ENCODE measurements at places on chromosomes 2 and 18.

GRCh38 chr2:8571792-8572499, 109.9 kb upstream of the ID2 start:
- no peak for DNase-seq

- DNase-seq, result no peak
Observed at GRCh38 chr2:219645631-219646527, 18.4 kb downstream of the SLC4A3 start.

- DNase-seq, result no peak
Observed at GRCh38 chr2:202065876-202066275, 7.2 kb upstream of the KIAA2012 start.

DNA sequence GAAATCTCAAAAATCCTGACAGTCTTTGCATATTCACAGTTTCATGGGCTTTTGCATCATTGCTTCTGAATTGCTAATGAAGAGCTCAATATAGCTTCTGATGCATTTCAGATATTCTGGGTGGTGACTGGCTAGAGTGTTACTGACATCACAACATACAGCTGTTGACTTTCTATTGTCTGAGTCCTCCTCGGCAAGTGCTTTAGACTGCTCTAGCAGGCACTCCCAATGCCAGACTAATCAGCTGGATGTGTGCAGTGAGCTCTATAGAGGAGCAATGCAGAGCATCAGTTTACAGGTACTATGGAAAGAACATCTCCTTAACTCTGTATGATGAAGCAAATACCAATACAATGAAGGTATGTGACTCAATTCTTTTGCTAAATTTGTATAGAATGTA, 54.9 kb downstream of the R3HDM1 start:
- no peak for DNase-seq

DNA sequence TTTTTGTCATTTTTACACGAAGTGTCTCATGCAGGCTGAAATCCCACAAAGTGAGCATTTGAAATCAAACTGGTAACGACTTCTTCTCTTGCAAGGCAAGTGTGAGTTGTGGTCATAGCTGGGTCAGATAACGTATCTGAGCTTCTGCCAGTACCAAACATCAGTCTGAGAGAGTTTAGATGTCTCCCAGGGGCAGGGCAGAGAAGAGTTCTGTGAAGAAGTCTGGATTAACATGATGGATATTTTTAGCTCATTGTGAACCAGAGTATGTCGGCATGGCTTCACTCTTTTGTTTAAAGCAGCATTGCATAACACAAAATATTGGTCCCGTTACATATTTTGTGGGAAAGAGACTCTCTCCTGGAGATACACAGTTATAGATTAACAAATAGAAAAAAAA, 655.5 kb upstream of the KLHL29 start:
- no peak for DNase-seq

- DNase-seq, result no peak
Observed at GRCh38 chr2:5942204-5942603, 250.0 kb downstream of the SOX11 start.

DNA sequence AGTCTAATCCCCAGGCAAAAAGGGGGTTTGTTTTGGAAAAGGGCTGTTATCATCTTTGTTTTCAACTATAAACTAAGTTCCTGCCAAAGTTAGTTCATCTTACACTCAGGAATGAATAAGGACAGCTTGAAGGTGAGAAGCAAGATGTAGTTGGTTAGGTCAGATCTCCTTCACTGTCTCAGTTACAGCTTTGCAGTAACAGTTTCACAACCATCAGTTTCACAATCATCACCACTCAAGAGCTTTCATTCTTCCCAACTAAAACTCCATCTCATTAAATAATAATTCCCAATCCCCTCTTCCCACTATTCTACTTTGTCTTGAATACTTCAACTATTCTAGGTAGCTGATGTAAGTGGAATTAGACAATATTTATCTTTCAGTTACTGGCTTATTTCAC, 200.9 kb downstream of the NYAP2 start:
- no peak for DNase-seq

- DNase-seq, result peak; percentile 17
Observed at GRCh38 chr2:238891457-238892203, 43.7 kb downstream of the TWIST2 start.

DNA sequence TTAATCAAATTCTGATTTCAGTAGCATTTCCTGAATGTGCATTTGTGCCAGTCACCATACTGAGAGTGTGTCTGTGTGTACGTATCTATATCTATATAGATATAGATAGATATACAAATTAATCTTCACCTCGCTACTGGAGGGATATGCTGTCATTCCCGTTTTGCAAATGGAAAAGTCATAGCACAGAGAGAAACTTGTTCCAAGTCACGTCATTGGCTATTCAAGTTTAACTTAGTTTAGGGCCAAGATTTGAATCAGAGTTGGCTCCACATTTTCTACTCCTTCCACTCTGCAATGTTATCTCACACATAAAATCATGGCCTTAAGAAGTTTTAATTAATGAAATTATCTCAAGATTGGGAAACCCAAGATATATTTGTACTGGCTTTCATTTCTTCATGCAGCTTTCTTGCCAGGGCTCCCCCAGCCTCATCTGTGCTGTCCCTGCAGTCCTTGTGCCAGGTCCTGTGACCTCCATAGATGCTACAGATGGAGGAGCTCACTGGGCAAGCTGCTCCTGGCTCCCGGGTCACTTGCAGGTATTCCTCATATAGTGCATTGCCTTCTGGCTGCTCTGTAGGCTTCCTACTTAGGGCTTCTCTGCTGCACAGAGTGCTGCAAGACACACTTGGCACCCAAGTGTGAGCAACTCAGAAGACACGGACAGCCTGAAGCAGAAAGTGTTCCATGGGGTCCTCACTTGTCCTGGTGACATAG, 245.8 kb downstream of the KCNS3 start:
- DNase-seq, result no peak

GRCh38 chr2:235462415-235462790, 31.4 kb upstream of the AGAP1 start:
- DNase-seq, result no peak

- no peak for DNase-seq
Observed at GRCh38 chr18:8787794-8788193, 82.4 kb downstream of the MTCL1 start.

GRCh38 chr2:145221516-145221915, 701.6 kb upstream of the ZEB2 start:
- no peak for DNase-seq

GRCh38 chr2:167595839-167596471, 651.4 kb downstream of the STK39 start:
- no peak for DNase-seq

DNA sequence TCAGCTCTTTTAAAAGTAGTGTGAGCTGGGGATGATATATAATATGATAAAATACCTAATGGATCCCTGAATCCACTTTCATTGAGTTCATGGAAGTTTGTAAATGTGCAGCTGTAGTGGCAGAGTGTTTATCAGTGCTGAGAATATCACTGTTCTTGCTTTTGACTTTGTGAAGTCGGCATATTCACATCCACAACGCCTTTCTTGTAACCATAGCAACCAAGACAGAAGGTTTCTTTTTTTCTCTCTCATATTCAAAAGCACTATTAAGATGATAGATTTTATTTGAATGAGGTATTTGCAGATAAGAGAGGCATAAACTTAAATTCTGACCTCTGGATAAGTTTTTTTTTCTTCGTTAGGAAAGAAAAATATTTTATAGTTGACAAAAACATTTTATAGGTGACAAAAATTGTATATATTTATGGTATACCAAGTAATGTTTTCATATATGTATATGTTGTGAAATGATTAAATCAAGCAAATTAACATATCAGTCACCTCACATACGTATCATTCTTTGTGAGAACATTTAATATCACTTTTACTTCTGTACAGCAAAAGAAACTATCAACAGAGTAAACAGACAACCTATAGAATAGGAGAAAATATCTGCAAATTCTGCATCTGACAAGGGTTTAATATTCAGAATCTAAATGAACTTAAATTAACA, 130.0 kb downstream of the PLCL1 start:
- no peak for DNase-seq

GRCh38 chr2:76295762-76296161, 585.0 kb upstream of the GCFC2 start:
- DNase-seq, result peak; percentile 21

GRCh38 chr18:26471027-26471426, 77.3 kb downstream of the KCTD1 start:
- no peak for DNase-seq

- DNase-seq, result no peak
Observed at GRCh38 chr2:173150087-173150486, 74.4 kb downstream of the MAP3K20 start.

- DNase-seq, result no peak
Observed at GRCh38 chr2:166331468-166331867, 44.3 kb downstream of the SCN9A start.

DNA sequence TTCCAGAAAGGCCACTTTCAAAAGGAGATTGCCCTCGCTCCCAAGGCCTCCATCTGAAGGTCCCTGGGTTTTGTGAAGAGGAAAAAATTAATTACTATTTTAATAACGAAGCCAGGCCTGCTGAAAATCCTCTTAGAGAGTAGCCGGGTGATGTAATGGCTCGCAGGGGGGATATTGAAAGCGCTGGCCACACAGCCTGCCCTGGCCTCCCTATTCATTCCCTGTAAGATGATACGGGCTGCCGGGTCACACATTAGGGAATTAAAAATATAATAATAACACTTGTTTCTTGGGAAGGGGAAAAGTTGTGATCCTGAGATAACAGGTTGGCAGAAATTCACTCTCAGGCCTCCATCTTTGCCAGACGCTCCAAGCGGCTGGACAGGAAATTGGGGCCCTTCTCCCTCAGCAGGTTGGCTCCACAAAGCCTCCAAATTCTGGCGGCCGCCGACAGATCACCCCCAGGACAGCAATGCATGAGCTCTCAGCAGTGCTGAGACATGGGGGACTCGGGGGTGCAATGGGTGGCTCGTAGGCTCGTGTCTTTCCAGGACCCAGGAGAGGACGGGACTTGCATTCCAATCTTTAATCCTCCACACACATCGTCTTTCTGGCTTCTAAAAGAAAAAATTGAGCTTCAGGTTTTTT, 299.9 kb upstream of the SALL3 start:
- DNase-seq, result no peak

- DNase-seq, result no peak
Observed at GRCh38 chr2:26648516-26648915, 7.3 kb upstream of the CIB4 start.

DNA sequence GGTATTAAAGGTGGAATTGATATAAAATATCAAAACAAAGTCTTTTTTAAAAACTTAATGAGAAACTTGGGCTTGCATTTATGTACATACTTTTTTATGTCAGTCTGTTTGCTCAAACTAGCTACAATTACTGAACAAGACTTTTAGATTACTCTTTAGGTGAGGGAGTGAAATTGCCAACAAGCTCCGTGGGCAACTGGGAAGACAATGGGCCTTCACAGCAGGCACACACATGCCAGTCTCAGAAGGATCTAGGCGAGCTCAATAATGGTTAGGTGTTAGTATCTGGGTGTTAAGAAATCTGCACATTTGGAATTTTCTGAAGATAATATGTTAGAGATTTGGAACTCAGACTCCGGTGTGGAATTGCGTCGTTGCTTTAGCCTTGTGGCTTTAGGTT, 23.0 kb upstream of the MAL start:
- DNase-seq, result no peak

- DNase-seq, result no peak
Observed at GRCh38 chr2:136034629-136035028, 49.2 kb upstream of the DARS1 start.

DNA sequence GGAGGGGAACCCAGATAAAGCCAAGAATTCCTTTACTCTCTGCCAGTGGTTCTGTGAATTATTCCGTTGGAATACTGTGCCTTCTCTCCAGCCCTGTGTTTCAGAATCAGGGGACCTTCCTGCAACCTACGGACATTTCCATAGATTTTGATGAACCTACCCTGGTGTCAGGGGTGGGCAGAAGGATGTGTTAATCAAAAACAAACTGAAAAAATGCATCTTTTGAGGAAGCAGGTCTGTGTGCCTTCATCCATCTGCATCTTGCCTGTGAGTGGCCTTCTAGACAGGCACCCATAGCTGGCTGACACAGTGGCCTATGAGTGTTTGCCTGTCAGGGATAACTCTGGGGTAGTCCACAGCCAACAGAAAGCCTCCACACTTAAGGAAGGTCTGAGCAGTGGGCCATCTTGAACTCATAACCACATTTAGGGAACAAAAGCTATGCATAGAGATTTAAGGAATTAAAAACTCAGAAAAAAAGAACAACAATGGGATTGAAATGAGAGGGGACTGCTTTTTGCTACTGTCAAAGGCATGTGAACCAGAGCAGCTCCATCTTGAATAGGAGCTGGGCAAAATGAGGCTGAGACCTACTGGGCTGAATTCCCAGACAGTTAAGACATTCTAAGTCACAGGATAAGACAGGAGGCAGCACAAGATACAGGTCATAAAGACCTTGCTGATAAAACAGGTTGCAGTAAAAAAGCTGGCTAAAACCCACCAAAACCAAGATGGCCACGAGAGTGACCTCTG, 45.9 kb upstream of the ITGA6 start:
- no peak for DNase-seq

DNA sequence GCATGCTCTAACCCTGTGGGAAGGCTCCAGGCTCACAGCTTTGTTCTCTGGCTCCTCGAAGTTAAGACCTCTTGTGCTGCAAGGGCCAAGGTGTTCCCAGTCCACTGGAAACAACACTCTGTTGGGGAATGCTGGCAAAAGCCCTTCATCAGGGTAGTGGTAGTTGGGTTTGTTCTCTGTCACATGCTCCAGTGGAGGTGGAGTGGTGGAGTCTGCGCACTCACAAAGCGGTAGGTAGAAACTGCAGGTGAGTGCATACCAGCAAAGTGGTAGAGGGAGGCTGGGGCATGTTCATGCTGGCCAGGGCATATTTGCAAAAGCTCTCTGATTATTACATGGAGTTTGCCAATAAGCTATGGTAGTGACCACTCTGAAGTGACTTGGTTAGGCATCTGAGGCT, 410.5 kb downstream of the CDH19 start:
- no peak for DNase-seq

DNA sequence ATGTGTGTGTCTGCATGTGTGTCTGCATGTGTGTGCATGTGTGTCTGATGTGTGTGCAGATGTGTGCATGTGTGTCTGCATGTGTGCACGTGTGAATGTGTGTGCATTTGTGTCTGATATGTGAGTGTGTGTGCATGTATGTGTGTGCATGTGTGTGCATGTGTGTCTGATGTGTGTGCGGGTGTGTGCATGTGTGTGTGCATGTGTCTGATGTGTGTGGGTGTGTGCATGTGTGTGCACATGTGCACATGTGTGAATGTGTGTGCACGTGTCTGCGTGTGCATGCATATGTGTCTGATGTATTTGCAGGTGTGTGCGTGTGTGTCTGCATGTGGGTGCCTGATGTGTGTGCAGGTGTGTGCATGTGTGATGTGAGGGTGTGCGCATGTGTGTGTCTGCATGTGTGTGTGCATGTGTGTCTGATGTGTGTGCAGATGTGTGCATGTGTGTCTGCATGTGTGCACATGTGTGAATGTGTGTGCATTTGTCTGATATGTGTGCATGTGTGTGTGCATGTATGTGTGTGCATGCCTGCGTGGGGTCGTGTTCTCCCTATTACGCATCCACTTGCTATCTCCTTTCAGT, 470.1 kb upstream of the HS6ST1 start:
- no peak for DNase-seq

Measured in NCI-H1694 (cell line).